CD14-positive monocyte (primary cell): ENCODE measurements at places on chromosomes 1 and 21.
A peak's percentile ranks its signal among the peaks of the same experiment; 100 is the strongest.

DNA sequence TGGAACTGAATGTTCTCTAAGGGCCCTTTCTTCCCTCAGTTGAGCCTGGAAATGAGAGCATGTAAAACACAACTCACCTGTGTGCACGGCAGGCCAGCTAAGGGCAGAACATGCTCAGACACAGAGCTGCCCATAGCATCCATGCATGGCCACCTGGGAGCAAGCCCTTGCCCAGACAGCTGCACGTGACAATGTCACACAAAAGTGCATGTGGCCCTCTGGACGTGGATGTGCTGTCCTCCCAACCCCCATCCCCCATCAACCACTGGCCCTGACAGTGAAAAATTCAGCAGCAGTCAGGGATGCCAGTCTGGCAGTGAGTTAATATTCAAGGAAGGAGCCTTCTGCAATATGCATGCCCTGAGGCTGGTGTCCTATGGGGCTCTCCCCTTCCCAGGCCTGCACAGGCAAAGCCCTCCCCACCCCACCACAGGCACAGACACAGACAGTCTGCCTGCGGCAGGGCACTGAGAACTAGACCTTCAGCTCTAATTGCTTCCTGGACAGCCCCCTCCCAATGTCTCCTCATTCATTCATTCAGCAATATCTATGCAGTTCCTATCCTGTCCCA is 14.6 kb upstream of the COL16A1 start:
- no peak for DNase-seq

DNA sequence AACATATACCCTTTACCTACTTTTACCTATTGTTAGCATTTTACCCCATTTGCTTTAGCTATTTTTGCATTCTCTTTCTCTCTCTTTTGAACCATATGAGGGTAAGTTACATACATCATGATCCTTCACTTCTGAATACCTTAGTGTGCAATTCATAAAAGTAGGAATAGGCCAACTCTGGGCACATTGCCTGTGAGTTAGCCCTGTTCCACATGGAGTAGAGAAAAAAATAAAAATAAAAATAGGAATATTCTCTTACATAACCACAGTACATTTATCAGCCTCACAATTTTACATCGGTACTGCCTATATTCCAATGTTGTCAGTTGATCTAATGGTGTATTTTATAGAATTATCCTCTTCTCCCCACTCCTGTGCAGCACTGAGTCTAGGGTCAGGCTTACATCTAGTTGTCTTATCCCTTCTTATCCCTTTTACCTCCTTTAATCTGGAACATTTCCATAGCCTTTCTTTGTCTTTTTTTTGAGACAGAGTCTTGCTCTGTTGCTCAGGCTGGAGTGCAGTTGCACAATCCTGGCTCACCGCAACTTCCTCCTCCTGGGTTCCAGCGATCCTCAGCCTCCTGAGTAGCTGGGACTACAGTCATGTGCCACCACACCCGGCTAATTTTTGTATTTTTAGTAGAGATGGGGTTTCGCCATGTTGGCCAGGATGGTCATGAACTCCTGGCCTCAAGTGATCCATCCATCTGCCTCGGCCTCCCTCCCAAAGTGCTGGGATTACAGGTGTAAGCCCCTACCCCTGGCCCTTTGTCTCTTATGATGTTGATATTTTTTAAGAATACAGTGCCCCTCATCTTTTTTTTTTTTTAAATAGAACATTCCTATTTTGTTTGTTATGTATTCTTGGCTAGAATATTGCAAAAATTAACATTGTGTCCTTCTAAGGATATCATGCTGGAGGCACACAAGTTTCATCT is 11.1 kb upstream of the SLC30A1 start:
- peak; percentile 94 for DNase-seq

GRCh38 chr1:193498088-193498655 is 311.8 kb upstream of the B3GALT2 start:
- no peak for DNase-seq

DNA sequence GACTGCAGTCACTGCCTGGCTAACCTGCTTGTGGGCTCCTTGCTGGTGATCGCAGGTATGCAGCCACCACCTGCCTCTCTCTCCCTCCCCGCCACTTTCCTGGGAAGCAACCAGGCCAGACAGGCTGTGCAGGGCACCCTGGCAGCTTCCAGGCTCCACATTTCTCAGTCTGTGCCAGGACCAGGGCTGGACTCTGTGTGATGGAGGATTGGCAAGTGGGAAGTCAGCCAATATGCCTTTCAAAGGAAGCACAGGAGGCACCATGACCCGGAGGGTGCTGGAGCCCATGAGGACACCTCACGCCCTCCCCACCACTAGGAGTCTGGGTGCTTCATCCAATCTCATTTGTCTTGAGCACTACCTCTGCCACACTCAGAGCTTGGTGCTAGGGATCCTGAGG is 15.8 kb upstream of the DISP3 start:
- no peak for DNase-seq

GRCh38 chr1:46616277-46617107 is at the start of gene MOB3C:
TSS of gene MOB3C (minus strand) at chr1:46616811. CDS start at chr1:46613321, 3,490 bp downstream.
- DNase-seq, result peak; percentile 72

DNA sequence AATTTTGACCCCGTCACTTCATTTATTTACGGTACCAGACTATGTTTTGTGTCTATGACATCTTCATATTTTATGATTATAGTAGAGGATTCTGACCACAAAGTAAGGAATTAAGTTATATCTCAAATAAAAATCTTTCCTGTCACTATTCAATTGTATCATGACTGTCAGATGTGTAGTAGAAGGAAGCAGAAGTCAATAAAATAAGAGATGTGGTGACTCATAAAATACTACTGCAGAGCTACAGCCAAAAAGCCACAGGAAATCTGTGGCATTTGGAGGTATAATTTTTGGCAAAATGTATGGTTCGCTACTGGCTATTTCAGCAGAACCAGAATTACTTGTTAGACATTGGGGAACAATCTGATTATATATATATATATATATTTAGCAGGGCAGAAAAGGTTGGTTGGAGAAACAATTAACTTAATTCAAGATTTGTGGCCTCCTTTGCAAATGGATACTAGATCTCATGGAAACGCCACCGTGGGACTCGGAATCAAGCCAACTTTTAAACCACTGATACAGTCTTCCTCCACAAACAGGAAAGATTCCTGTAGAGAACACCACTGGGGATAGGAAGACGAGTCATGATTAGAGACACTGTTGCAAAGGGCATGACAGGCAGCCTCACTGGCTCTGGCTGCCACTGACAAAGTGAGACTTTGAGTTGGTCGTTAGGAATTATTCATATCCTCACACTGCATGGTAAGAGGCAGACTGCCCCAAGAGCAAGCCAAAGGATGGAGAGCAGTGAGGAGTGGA is 5.1 kb downstream of the FCRL2 start:
- peak; percentile 16 for DNase-seq

GRCh38 chr1:13812456-13813397 is 112.7 kb downstream of the PRDM2 start:
- DNase-seq, result no peak

DNA sequence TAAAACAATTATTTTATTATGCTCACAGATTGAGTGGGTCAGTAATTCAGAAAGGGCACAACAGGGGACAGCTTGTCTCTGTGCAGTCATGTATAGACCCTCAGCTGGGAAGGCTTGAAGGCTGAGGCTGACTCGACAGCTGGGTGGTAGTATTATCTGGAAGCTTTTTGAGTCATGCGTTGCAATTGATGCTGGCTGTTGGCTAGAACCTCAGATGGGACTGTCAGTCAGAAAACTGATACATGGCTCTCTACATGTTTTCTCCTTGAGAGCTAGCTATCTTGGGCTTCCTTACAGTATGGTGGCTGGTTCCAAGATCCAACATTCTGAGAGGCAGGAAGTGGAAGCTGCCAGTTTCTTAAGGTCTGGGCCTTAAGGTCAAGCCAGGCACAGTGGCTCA is 61.5 kb upstream of the SELENON start:
- no peak for DNase-seq

DNA sequence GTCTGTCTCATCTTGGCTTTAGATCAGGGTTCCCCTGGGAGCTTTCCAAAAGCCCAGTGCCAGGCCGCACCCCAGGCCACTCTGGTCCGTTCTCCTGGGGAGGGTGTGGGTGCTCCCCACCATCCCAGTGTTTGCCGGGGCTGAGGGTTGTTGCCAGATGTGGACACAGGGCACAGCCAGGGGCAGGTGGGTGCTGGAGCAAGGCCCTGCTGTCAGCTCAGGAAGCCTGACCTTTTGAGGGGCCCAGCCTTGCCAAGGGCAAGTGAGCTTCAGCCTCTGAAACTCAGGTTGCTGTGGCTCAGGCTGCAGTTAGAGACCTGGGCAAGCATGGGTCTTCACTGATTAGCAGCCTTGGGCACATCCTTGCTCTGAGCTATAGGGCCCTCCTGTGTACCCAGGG is 22.8 kb upstream of the ZBTB21 start:
- DNase-seq, result no peak

DNA sequence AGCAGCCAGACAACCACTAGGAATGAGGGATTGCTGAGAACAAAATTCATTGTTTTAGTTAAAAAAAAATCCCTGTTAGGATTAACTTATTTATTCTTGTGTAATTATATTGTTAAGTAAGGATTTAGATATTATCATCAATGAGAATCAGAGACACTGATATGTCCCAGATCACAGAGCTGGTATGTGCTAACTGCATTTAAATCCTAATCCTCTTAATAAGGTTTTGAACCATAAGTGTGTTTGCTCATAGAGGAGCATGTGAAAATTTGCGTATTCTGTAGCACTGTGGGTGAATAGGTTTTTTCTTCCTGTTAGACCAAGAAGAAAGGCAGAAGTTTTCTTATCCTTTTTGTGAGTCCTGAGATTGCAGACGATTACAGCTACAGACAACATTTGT is 147.1 kb downstream of the HHAT start:
- DNase-seq, result no peak

GRCh38 chr1:145747398-145748247 is 28.3 kb downstream of the CD160 start:
- DNase-seq, result no peak

DNA sequence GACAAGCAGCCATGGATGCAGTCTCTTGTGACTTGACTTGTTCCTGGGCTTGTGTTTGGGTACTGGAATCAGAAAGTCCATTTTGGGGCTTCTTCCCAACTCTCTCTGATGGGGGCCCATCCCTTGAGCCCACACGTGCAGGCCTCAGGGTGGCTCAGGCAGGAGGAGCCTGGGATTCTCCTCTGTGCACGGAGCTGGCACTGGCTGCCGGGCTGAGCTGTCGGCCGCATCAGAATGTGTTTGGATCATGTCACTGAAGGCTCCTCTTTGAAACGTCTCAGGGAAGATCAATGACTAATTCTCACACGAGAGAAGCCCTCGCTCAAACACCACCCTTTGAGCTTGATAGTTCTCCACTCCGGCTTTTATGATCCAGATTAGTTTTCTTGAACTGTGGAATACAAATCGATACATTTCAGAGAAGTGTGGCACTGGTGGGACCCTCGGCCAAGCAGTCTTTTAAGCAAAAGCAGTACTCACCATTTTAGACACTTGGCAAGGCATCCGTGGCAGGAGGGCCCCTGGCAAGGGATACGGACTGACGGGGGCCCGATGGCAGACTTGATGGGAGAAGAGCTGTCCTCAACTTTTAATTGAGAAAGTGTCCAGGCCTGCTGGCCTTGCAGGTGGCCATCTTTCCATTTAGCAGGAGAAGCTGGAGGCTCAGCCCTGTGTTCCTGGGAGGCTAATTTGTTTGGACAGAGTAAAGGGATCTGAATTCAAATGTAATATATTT is 220.7 kb upstream of the C1orf174 start:
- no peak for DNase-seq

DNA sequence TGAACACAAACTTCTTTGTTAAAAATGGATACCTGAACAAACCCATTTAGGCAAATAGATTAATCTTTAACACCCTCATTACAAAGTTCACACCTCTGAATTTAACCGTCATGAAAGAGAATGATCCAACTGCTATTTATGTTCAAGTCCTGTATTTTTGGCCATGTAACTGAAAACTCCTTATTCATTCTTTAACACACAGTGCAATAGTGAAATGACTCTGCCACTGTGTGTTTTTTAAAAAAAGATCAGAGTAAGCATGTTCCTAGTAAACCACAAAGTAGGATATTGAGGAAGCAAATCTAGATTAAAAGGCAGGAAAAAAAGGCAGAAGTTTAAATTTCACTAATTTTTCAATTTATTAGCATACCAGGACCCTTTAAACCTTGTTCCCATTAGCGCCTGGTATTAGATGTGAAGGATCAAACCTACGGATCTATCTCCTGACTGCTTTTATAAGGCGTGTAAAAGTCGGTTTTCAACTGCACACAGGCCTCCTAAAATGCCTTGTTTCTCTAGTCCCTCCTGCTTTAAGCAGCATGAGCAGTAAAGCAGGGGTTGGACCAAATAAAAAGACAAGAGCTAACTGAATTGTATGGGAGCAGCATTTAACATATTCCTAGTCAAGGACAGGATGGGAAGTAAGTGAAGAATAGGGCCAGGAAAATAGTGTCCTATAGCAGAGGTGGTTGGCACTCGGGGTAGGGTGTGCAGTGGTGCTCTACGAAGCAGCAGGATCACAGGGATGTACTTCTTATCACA is 33.4 kb downstream of the NUCKS1 start:
- no peak for DNase-seq

DNA sequence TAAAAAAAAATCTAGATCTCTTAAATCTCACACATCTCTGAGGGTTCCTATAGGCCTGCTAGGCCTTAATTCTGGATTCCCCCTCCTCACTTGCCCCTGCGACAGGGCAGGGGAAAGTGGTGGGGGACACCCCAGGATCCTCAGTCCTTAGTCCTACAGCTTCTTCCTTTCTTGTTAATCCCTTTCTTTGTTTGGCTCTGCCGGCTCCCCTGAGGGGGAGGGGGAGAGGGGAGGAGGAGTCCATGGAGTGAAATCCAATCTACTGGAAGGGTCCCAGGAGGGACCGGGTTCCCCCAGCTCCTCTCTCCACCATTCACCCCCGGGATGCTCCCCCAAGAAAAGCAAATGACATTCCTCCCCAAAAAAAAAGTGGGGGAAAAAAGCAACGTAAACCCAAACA is 8.5 kb downstream of the MEX3A start:
- DNase-seq, result no peak

DNA sequence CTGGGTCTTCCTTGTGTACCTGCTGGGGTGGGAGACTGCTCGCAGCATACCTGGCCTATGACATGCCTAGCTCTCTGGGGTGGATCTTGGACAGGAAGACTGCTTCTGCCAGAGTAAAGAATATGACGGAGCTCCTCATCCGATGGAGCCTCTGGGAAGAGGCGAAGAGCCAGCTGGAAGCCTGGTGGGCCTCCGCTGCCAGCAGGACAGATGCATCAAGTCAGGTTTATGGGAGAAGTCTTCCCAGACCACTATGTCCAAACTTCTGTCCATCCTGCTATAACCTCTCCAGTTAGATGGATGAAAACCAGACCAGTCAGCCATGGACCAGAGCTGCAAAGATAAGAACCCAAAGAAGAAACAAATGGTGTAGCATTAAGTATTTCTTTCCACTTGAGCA is 27.7 kb upstream of the NGF start:
- DNase-seq, result no peak

GRCh38 chr21:34795175-34795547 is 126.4 kb downstream of the CLIC6 start:
- DNase-seq, result no peak

- DNase-seq, result no peak
Measured at GRCh38 chr1:59361766-59362165, 64.9 kb downstream of the FGGY start.

- no peak for DNase-seq
Measured at GRCh38 chr1:184822267-184822666, 67.6 kb upstream of the EDEM3 start.
